NCI-H1105 treated with DMSO at 0.1 percent for 48 hours (cell line): ENCODE measurements at places on chromosomes 13 and 19.

DNA sequence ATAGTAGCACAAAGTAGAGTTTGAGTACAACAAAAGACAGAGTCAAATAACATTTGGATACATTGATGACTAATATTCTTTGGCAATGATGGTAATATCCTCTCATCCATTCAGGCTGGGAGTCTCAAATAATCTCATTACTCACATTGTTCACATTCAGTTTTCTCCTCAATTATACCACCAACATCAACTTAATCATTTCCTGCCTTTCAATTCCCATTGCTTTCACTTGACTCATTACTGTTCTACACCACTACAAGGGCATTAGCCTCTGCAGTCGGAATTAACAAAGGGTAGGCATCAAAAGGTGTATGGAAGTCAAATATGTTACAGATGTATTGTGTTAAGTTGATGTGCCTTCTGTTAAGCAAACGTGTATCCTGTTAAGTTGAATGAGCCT is 518.4 kb upstream of the SLITRK1 start:
- DNase-seq, result no peak

GRCh38 chr13:113552079-113552478 is 32.5 kb upstream of the TFDP1 start:
- no peak for DNase-seq

DNA sequence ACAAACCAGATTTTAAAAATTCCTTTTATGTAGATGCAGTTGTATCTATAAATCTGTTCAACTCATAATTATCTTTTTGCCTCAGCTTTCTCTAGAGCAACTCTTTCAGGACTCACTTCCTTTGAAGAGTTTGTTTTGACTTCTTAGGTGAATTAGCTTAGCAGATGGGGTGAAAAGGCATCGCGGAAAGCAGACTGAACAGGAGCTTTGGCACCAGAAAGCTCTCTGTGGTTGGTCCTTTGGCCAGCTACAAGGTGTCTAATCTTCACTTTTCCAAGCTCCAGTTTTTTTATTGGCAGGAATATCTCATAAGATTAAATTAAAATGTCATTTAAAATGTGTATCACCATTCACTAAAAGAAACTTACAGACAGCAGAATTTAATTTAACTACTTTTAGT is 60.6 kb upstream of the KLF12 start:
- no peak for DNase-seq

GRCh38 chr19:3053218-3053621 is 9.1 kb downstream of the TLE5 start:
- DNase-seq, result no peak

DNA sequence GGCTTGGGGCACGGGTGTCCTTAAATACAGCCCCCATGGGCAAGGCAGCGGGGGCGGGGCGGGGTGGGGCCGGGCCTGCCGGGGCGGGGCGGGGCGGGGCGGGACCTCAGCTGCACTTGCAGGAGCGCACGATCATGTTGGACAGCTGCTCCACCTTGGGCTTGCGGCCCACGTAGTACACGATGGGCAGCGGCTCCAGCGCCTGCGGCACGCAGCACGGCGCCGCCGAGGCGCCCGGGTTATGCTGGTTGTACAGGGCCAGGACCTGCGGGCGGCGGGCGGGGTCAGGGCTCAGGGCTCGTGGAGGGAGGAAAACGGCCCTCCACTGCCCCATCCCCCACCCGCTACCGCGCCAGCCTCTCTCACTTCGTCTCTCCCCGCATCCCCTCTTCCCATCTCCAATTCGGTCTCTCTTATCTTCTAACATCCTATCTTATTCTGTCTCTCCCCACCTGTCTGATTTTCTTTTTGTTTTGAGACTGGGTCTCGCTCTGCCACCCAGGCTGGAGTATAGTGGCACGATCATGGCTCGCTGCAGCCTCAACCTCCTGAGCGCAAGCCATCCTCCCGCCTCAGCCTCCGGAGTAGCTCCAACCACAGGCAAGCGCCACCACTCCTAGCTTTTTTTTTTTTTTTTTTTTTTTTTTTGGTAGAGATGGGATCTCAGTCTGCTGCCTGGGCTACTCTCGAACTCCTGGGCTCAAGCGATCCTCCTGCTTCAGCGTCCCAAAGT is 21.1 kb downstream of the CCDC97 start:
- DNase-seq, result no peak

- DNase-seq, result no peak
These were observed 40.8 kb downstream of the BRD4 start for GRCh38 chr19:15291548-15292021.

GRCh38 chr19:41194157-41194552 is 1.1 kb downstream of the CYP2S1 start:
- DNase-seq, result no peak

- DNase-seq, result no peak
These were observed 349.5 kb downstream of the IRS2 start for GRCh38 chr13:109436841-109437240.

DNA sequence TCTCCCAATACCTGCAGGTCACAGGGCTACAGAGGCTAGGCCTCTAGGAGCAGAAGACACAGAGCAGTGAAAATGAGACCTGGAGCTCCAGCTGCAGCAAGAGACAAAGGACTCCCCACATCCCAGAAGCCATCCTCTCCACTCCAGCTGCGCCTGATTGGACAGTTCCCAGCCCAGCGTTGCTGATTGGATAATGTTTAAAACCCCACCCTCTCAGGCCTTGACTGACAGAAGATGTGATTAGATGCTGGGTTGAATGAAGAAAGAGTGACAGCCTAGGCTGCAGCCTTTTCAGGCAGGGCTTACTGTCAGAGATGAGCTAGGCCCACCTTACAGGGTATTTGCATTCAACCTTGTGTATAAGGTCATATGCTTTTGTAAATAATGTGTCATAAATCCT is 59.4 kb downstream of the ZNF708 start:
- DNase-seq, result no peak

DNA sequence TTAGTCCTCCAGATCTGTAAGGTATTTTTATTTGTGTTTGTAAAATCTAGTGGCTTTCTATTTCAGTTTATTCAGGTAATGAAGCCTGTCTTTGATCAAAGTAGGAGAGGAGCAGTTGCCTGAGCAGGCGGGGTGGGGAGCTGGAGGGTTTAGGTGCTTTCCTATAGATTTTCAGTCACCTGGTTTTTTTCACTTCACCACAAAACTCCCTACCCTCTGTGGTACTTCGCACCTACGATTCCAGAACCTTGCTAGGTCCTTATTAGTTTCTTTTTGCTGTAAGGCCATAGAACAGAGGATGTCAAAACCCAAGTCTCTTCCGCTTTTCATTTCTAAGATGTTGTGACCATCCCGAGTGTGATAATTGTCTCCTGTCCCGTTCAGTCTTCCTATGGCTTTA is 26.6 kb downstream of the SLAIN1 start:
- no peak for DNase-seq

GRCh38 chr13:73693215-73693614 is 441.0 kb downstream of the KLF12 start:
- no peak for DNase-seq

- DNase-seq, result no peak
These were observed 26.2 kb downstream of the RAP2A start for GRCh38 chr13:97460004-97460775.

DNA sequence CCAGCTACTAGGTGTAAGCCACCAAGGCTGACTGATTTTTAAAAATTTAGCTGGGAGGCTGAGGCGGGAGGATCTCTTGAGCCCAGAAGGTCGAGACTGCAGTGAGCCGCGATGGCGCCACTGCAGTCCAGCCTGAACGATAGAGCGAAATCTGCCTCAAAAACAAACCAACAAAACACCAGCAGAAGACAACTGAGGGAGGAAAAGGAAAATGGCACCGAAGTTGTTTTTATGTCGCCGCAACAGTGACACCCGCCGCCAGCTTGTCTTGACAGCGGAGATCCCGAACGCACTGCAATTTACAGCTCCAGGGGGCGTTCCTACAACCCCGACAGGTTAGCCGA is 298 bp upstream of the FAM98C start:
- DNase-seq, result no peak

DNA sequence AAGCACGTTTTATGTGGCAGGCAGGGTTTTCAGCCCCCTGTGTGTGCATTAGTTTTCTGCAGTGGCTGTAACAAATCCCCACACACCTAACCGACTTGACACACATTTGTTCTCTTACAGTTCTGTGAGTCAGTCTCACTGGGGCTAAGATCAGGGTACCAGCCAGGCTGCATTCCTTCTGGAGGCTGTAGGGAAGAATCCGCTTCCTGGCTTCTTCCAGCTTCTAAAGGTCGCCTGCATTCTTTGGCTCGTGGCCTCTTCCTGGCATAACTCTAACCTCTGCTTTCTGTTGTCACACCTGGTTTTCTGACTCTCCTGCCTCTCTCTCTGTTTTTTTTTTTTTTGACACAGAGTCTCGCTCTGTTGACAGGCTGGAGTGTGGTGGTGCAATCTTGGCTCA is 6.4 kb downstream of the ELSPBP1 start:
- no peak for DNase-seq

DNA sequence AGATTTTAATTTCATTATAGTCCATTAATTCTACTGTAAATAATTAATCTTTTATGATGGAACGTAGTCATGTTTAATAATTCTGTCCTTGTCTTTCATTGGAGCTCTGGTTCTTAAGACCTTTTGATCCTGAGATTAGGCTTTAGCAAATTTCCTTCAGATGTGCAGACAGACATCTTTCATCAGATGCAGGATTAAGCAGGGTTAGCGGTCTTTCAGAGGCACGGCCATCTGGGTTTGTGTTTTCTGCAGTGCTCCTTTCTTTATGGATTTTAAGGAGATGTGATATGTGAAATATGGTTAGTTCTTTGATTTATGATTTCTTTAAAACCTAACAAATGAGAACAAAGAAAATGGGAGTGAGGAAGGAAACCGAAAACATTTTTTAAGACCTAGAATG is 643.9 kb upstream of the SGCG start:
- DNase-seq, result no peak

- DNase-seq, result peak; percentile 77
These were observed 502.7 kb downstream of the UQCRFS1 start for GRCh38 chr19:28710278-28710677.

DNA sequence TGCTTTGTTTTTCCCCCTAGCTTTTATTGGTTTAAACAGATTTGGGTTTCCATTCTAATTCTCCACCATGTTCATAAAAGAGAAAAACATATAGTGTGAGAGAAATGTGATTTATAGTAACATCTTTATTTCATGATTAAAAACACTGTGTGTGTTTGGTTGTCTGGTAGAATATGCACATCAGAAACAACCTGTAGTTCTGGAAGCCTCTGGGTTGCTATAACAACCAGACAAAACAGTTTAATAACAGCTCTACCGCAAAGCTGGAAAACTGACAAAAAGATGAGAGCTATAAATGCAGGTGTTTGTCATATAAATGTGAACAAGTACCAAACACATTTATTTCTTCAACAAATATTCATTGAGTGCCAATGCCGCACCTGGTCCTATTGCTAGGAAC is 9.8 kb downstream of the KBTBD6 start:
- DNase-seq, result peak; percentile 69

GRCh38 chr13:46150134-46150693 is 31.8 kb downstream of the LCP1 start:
- DNase-seq, result no peak

- peak; percentile 23 for DNase-seq
These were observed 616 bp downstream of the HNRNPUL1 start for GRCh38 chr19:41264581-41265394.
